ENCODE measurements at places on chromosomes 5 and 9. TPM values are rescaled to one million over a fixed set of nuclear protein-coding genes. Genes with fewer than 3 reads are reported as not detected.

The SLC34A3 gene
- total RNA-seq = not detected

The TPPP gene
- 44.5 TPM for total RNA-seq

The PPP1R26 gene
- 22.2 TPM for total RNA-seq

The HAPLN1 gene
- total RNA-seq = 2.9 TPM

The CDH6 gene
- total RNA-seq = 178 TPM

- no peak for DNase-seq
- peaks cover 2% of the 10 kb centered on the region for H3K27me3 ChIP-seq
- peak overlapping the region; percentile 45 for H3K27ac ChIP-seq
- no peak overlapping the region for H3K4me3 ChIP-seq
- no peaks in the 10 kb centered on the region for H3K36me3 ChIP-seq
Observed at GRCh38 chr5:151682751-151683331, 3.9 kb downstream of the SPARC start.

DNA sequence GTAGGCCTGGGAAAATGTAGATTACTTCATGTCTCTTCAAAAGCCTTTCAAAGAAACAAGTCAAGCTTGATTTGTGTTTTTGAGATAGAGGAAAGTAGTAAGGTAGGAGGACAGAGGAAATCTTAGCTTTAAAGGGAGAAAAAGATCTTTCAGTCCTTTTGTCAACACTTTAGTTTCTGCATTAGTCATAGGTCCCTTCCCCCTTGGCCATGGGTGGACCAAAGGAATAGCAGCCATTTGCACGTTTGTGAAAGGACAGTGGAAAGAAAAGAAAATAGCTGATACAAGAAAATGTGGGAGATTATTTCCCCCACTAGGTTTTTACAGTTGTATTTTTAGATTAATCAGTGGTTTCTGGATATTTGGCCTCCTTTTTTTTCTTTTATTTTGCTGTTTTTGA is 121.9 kb upstream of the GRHPR start:
- no peak overlapping the region for H3K4me3 ChIP-seq
- no peak for DNase-seq
- H3K27ac ChIP-seq = no peak overlapping the region
- no peaks in the 10 kb centered on the region for H3K27me3 ChIP-seq
- no peaks in the 10 kb centered on the region for H3K36me3 ChIP-seq
- peaks cover 10% of the 10 kb centered on the region for H3K4me1 ChIP-seq

DNA sequence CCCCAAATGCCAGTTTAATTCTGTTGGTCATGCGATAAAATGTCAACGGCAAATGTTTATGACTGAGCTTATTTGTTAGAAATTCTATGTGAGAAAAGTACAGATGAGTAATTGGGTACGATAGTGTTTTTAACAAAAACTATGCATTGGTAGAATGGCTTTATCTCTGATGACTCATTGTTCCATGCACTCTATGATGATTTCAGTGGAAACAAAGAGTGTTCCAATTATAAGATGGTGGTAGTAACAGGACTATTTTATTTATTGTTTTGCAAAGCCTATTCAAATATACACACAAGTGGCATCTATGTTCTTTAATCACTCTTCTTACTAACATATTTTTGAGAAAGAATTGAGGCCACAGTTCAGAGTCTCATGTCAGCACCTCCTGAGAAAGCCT is 353.7 kb upstream of the IRX2 start:
- no peaks in the 10 kb centered on the region for H3K36me3 ChIP-seq
- DNase-seq = no peak
- H3K4me1 ChIP-seq = peaks cover 61% of the 10 kb centered on the region

- H3K27me3 ChIP-seq = peaks cover 3% of the 10 kb centered on the region
- H3K4me3 ChIP-seq = no peak overlapping the region
Observed at GRCh38 chr9:133741716-133742115, 3.6 kb upstream of the SARDH start.

All from glutamatergic neuron (in vitro differentiated cells).